Adipocyte (in vitro differentiated cells): ENCODE measurements at places on chromosomes 2 and 18.
A peak's percentile ranks its signal among the peaks of the same experiment; 100 is the strongest.

- DNase-seq = no peak
These were observed 4.8 kb downstream of the REG1B start for GRCh38 chr2:79082987-79083386.

- DNase-seq = peak; percentile 95
These were observed at the start of gene GATA6 for GRCh38 chr18:22169011-22169888. Gene GATA6 (plus strand): TSS chr18:22169589. CDS start chr18:22171145, 1,556 bp downstream.

DNA sequence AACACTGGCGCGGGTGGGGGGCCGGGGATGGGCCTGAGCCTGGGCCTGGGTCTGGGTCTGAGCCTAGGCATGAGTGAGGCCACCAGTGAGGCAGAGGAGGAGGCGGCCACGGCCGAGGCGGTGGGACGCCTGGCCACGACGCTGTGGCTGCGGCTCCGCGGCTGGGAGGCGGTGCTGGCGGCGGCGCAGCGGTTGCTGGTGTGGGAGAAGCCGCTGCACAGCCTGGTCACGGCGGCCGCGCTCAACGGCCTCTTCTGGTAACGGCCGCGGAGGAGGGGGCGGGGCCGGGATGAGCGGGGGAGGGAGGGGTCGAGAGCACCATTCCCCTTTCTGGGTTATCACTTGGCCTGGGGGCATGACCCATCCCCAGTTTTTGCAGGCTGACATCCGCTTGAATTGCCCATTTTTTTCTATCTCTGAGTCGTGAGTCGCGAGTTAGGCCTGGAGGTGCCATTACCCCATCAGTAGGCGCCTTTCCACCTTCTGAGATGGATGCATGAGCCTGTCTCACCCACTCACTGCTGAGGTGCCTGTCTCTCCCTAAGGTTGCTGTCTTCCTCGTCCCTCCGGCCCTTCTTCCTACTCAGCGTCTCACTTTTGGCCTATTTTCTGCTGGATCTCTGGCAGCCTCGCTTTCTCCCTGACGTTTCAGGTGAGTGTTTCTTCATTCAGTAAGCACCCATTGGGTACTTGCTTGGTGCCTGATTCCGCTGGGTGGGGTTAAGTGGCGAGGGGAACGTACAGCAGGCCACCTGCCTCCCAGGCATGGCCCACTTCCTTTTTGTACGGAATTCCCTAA lies 501 bp downstream of the RETREG2 start:
- DNase-seq = peak; percentile 69

GRCh38 chr2:208320686-208321085 lies 54.6 kb downstream of the PIKFYVE start:
- peak; percentile 74 for DNase-seq

GRCh38 chr2:10028407-10028987 lies 14.9 kb upstream of the KLF11 start:
- DNase-seq = no peak

DNA sequence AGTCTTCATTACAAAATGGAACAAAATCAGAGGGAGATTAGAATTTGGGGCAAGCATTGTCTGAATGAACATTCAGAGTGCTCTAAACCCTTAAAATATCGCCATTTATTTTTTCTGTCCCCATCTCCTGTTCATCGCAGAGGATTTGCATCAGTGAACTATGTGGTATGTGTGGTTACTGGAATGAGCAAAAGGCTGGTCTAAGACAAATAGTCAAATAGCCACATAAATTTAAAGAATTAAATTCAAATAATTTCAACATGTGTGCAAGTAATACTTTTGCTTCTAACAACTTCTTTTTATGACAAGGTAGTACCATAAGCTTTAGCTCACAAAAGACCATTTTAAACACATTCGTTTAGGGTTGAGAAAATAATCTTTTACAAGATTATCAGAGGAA lies 82.6 kb upstream of the ST8SIA3 start:
- DNase-seq = no peak
